ENCODE measurements at places on chromosomes 7 and 10. TPM values are rescaled to one million over a fixed set of nuclear protein-coding genes. Genes with fewer than 3 reads are reported as not detected.

FAS gene
- total RNA-seq = 60.5 TPM

UNC5B gene
- 2.0 TPM for total RNA-seq

DNA sequence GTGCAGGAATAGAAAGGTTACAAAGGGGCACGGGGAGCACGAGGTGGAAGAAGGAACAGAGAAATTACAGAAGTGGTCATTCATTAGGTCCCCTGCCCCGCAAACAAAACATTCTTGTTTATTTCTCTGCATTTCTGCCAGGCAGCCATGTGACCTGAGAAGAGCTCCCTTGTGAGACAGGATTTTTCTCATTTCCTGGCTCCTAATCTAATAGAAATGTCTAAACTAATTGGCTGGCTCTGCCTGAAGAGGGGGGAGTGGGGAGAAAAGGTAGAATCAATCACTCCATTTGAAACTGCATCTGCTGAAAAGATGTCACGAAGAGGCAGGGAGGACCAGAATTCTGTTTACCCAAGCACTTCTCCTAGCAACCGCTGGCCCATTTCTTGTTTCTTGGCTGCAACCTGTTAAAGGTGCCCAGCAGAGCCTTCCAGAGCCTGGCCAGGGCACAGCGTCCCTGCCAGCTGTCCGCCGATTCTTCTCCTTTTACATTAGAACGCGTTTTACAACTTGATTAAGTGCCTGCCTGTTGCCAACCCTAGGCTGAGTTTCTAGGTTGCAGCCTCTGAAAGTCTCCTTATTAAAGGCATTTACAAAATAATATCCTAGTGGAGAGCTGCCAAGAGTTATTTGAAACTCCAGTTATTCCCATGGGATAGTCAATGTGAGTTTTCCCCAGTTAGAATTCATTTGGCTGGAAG is 1227.6 kb downstream of the TYW1 start:
- DNase-seq = no peak
- no peaks in the 10 kb centered on the region for H3K36me3 ChIP-seq
- H3K27me3 ChIP-seq = no peaks in the 10 kb centered on the region
- no peak overlapping the region for H3K4me3 ChIP-seq

DNA sequence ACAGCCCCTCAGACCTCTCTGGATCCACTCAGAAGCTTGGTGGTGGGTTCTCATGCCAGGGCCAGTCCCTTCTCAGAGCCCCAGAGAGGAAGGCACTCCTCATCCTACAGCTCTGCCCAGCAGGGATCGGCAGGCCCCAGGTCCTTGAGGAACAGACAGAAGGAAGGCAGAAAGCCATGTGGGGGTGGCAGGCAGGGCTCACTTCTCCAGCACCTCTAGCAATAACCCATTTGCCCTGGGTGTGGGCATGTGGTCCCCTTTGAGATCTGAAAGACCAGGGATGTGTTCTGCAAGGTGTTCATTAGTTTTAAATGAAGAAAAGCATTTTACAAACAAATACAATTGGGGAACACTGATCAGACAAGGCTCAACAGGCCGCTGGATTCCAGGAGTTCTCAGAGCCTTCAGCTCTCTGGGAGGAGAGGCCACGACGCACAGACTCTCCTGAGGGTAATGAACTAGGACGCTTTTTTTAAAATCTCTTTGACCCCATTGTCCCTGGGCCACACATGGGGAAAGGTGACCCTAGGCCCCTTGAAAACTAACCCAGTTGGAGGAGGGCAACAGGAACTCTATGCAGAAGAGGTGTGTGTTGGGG is 40.6 kb downstream of the LDB3 start:
- no peak overlapping the region for H3K27ac ChIP-seq
- H3K36me3 ChIP-seq = no peaks in the 10 kb centered on the region
- H3K4me3 ChIP-seq = no peak overlapping the region
- H3K4me1 ChIP-seq = peaks cover 11% of the 10 kb centered on the region
- no peaks in the 10 kb centered on the region for H3K27me3 ChIP-seq

- H3K4me3 ChIP-seq = no peak overlapping the region
- H3K4me1 ChIP-seq = peaks cover 18% of the 10 kb centered on the region
- no peak for DNase-seq
- H3K27ac ChIP-seq = peak overlapping the region; percentile 77
- no peaks in the 10 kb centered on the region for H3K36me3 ChIP-seq
Measured at GRCh38 chr10:71712170-71712569, 7.4 kb downstream of the C10orf105 start.

GRCh38 chr7:98309566-98309965 is 28.1 kb downstream of the BRI3 start:
- H3K36me3 ChIP-seq = peaks cover 26% of the 10 kb centered on the region
- no peak overlapping the region for H3K4me3 ChIP-seq
- no peaks in the 10 kb centered on the region for H3K27me3 ChIP-seq
- DNase-seq = no peak
- H3K27ac ChIP-seq = no peak overlapping the region

DNA sequence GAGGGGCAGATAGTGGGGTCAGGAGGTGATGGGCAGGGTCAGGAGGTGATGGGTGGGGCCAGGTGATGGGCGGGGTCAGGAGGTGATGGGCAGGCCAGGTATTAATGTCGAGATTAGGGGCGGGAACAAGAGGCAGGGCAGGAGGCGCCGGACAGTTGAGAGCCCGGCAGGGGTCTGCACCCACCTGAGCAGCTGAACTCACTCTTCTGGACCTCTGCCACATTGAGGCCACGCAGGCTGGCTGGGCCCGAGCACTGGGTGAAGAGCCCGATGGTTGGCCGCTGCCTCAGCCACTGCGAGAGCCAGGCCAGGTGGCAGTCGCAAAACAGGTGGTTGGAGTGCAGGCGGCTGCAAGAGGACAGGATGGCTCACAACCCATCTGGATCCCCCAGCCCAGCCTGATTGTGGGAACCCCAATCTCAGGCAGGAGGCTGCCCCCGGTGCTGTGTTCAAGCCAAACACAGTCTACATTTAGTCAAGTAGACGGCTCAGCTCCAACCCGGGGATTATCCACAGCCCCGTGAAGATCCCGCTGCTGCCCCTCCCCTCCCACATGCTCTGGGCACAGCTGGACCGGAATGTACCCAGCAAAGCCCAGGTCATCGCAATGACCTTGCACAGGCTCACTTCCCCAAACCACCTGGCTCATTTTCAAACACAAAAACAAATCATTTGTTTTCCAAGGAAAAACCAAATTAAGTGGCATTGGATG is 122.3 kb downstream of the SLIT1 start:
- peak; percentile 25 for DNase-seq
- no peaks in the 10 kb centered on the region for H3K27me3 ChIP-seq
- no peaks in the 10 kb centered on the region for H3K4me1 ChIP-seq
- no peak overlapping the region for H3K4me3 ChIP-seq
- H3K36me3 ChIP-seq = no peaks in the 10 kb centered on the region

All from adrenal gland (tissue), 19 donors.